Activated CD8-positive, alpha-beta T cell treated with anti-CD3 and anti-CD28 coated beads for 36 hours (primary cell): ENCODE measurements at places on chromosomes 5 and 9. TPM values are rescaled to one million over a fixed set of nuclear protein-coding genes. Genes with fewer than 3 reads are reported as not detected.
A peak's percentile ranks its signal among the peaks of the same experiment; 100 is the strongest.

The BRD9 gene
- 46.6 TPM for total RNA-seq

DNA sequence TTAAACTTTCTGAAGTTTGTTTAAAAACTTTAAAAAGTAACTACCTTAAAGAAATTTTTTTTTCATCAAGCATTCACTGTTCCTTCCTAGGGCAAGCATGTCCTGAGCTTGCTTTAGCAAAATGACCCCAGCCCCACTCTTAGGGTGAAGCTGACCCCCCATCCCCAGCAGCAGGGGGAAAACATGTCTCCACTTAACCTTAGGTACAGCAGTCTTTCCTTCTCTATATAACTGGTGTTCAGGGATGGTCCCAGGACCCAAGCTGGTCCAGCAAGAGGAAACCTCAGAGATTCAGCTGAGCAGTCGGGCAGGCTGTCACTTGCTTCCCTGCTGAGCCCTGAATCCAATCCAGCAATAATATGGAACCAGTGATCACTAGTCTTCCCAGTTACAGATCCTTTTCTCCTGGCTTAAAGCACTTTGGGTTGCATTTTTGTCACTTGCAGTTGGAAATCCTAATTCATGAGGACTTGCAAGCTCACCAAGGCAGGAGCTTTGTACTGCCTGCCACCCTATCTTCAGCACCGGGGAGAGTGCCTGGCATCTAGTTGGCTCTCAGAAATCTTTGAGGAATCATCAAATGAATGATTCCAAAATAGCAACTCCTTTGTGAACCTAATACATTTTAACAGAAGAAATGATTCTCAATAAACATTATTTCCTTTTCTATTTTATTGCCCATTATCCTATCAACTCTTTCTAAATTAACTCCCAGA is 91.2 kb downstream of the FSTL4 start:
- no peak for DNase-seq
- no peak overlapping the region for H3K27ac ChIP-seq
- no peaks in the 10 kb centered on the region for H3K36me3 ChIP-seq

DNA sequence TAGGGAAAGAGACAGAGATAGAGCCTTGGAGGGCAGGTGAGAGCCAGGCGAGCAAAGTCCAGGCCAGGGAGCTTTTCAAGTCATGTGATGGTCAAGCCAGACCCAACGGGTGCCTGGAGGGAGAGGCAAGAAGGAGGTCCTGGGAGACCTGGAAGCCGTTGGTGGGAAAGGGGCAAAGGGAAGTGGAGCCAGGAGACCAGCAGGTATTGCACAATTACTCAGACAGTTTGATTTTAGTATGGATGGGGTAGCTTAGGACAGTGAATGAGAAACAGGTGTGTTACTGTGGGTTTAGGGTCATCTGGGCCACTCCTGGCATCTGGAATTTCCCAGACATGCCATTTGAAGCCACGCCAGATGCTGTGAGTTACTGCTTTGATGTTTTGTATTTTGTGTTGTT is 5.1 kb downstream of the SECISBP2 start:
- H3K27ac ChIP-seq = peak overlapping the region; percentile 57
- H3K4me3 ChIP-seq = no peak overlapping the region
- H3K27me3 ChIP-seq = no peaks in the 10 kb centered on the region
- H3K4me1 ChIP-seq = peaks cover 57% of the 10 kb centered on the region

The EPB41L4B gene
- total RNA-seq = 0.34 TPM

GRCh38 chr9:129626625-129627284 is 792 bp downstream of the NTMT1 start:
- DNase-seq = peak; percentile 47
- H3K27me3 ChIP-seq = peaks cover 2% of the 10 kb centered on the region
- H3K36me3 ChIP-seq = peaks cover 29% of the 10 kb centered on the region
- H3K4me1 ChIP-seq = peaks cover 58% of the 10 kb centered on the region
- H3K4me3 ChIP-seq = peak overlapping the region; percentile 77

GRCh38 chr9:115507148-115507547 is 389.2 kb upstream of the TNC start:
- H3K4me3 ChIP-seq = no peak overlapping the region
- no peaks in the 10 kb centered on the region for H3K36me3 ChIP-seq
- H3K4me1 ChIP-seq = no peaks in the 10 kb centered on the region
- DNase-seq = no peak

GRCh38 chr5:139816566-139816965 is 21.0 kb downstream of the PSD2 start:
- H3K4me3 ChIP-seq = no peak overlapping the region
- H3K27me3 ChIP-seq = peaks cover 2% of the 10 kb centered on the region
- no peak for DNase-seq
- H3K36me3 ChIP-seq = no peaks in the 10 kb centered on the region
- no peak overlapping the region for H3K27ac ChIP-seq

- H3K27me3 ChIP-seq = no peaks in the 10 kb centered on the region
- no peak for DNase-seq
- no peak overlapping the region for H3K27ac ChIP-seq
- peaks cover 10% of the 10 kb centered on the region for H3K36me3 ChIP-seq
- H3K4me3 ChIP-seq = no peak overlapping the region
- H3K4me1 ChIP-seq = no peaks in the 10 kb centered on the region
These were observed 272.8 kb downstream of the DENND1A start for GRCh38 chr9:123657099-123657498.
